Stimulated activated naive CD4-positive, alpha-beta T cell treated with Interleukin-2 at 50 U/mL for 16 hours (primary cell): ENCODE measurements at places on chromosomes 11 and 22.
A peak's percentile ranks its signal among the peaks of the same experiment; 100 is the strongest.

DNA sequence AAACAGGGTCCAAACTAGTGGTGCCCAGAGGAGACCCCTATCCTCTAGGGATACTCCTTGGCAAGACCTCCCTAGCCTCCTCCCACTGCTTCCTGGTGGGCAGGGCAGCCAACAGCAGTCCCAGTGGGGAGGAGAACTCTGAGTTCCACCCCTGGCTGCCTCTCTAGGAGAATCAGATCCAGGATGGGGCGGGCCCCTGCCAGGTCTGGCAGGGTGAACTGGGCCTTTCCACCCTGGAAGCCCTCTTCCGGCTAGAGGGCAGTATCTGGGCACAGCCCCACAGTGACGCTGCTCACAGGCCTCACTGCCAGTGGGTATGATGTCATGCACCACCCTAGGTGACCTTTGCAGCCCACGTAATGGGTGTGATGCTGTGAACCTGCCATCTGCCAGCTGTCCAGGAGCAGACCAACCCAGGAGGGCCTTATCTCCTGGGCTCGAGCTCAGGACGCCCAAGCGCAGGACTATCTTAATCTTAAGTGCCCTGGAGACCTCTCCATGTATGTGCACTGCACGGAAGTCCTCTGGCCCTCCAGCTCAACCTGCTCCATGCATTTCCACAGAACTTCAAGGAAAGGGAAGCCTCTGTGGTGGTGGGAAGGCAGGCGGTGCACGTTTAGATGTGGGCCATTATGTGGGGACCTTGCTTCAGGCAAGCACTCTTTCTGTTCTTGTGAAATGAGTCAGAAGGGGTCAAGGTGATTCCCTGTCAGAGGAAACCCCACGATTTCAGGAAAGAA is 31.8 kb upstream of the FCHSD2 start:
- no peak for DNase-seq

DNA sequence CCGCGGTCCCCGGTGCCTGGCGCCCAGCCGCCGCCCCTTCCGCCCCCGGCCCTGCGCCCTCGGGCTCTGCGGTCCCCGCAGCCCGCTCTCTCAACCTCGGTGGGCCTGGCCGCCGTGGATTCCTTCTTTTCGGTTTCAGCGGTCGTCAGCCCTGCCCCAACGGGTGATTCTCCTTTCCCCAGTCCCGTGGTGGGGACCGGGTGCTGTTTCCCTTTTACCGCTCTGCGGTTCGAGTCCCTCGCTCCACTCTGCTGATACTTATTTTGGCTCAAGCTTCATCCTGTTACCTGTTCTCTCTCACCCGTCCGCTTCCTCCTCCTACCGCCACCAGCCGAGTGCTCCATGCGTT is 494 bp downstream of the ZDHHC5 start:
- peak; percentile 40 for DNase-seq

GRCh38 chr11:66336234-66337102 is at the start of gene RIN1:
Gene RIN1 (minus strand): TSS chr11:66336434. CDS start chr11:66336402, 32 bp downstream.
- DNase-seq: peak; percentile 60

DNA sequence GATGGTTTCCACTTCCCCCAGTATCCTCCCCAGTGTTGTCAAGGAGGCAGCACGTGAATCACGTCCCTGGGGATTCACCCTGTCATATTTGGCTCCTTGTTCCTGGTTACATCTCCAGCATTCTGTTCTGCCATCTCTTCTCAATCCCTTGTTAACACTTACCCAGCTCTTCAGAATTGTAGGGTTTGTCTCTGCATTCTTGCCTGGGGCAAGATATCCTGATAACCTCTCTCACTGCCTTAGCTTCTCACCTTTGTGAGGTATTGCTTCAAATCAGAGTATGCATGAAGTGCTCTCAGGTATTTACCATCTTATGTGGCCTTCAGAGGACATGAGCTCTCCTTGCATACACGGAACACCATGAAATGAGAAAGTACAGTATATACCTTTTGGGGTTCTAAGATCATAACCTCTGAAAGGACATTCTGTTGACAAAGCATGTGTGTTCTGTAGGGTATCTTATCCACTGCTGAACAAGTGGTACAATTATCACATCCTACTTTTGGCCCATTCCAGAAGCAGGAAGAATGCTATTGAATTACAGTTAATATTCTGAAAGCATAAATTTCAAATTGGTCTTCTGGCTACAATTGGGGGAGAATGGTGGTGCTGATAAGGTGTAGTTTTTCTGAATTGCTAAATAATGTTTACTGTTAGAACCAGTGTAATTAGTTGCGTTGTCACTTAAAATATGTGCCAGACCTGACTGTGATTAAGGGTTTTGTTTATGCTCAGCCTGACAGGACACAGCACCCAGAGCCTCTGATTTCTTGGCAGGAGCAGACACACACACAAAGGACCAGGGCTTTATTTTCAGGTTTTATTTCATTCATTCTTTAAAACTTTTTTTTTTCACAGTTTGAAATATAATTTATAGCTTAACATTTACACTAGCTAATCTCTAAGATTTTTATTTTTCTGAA is 32.7 kb downstream of the VSTM5 start:
- DNase-seq: no peak

- no peak for DNase-seq
Measured at GRCh38 chr22:35195226-35195625, 62.1 kb upstream of the HMGXB4 start.

DNA sequence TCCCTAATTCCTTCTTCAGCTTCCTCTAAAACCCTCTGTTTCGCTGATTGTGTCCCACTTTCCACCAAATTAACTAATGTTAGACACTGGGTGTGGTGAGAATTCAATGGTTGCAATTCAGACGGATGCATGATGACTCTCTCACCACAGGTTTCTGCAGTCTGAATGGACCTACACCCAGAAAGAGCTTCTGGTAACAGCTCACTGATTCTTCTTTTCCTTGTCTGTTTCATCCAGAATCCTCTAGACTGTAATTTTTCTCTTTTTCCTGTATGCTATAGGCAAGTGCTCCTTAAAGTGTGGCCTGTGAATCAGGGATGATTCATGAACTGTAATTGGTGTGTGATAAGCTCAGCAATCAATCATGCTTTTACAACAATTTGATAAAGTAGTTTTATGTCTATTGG is 18.1 kb downstream of the MMP10 start:
- DNase-seq: no peak

- no peak for DNase-seq
Measured at GRCh38 chr22:31628969-31629708, 32.9 kb downstream of the PISD start.

GRCh38 chr11:64489831-64490441 is 101.1 kb upstream of the SLC22A12 start:
- peak; percentile 4 for DNase-seq

DNA sequence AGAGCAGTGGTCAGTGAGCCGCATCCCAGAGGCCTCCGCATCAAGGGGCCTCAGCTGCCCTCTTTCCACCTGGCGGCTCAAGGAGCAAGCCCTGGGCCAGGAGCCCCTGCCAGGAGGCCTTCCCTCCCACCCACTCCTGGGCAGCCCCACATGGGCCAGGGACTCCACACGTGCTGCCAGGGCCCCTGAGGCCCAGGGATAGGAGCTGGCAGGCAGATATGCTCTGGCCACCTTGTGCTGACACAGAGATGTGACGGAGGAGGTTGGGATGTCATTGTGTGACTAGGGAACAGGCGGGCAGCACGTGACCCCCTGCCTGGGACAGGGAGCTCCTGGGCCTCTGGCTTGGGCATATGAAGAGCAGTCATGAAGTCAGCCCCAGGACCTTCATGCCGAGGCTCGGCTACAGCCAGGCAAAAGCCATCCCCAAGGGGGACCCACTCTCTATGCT is 77.9 kb downstream of the PIWIL3 start:
- DNase-seq: no peak
